Activated T-helper 1 cell treated with Interleukin-2 at 50 U/mL for 16 hours (primary cell): ENCODE measurements at places on chromosomes 4 and X.

DNA sequence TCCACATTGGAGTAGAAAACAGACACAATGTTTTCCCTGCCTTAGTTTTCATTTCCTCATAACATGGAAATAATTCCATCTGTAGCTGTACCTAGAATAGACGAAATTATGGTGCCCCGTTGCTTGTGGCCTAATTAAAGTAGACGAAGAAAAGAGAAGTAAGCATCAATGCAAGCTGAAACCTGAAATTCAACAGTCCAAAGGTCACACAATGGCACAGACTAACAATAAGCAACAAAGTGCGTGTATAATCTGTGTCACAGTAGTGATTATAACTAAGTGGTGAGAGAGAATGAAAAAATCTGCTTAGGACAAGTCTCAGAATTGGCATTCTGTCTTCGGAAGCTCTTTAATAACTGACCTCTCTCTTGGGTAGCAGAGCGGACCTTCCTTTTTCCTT lies 24.3 kb downstream of the MAGEB17 start:
- DNase-seq = no peak

DNA sequence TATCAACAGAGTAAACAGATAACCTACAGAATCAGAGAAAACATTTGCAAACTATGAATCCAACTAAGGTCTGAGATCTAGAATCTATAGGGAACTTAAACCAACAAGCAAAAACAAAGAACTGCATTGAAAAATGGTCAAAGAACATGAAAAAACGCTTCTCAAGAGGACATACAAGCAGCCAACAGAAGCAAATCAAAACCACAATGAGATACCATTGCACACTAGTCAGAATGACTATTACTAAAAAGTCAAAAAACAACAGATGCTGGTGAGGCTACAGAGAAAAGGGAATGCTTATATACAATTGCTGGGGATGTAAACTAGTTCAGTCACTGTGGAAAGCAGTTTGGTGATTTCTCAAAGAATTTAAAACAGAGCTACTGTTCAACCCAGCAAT lies 255.7 kb downstream of the TMEM47 start:
- no peak for DNase-seq

DNA sequence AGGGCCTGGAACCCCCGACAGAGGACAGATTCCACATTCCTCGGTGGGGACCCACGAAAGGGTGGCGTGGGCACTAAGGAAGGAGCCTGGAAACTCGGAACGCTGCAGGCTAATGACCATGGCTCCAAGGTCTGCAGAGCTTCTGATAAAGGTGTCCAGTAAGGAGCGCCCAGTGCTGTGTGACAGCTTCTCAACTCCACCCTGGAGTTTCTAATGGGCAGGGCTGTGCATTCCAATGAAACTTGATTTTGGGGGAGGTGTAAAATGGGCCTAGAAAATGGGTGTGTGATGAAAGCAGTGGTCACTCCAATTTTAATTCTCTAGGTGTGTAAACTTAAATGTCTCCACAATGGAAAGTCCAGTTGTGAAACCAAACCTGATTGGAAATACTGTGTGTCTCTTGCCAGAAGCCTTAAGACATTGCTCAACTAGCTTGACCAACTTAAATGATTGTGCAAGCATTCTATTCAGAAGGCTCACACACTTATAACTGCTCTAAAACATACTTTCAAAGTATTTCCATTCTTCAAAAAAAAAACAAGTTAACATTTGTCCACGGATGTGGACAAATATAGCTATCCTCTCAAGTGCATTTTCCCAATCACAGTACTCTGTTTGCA lies 52.1 kb downstream of the XAGE2 start:
- no peak for DNase-seq

GRCh38 chr4:106647451-106647850 lies 278.9 kb upstream of the GIMD1 start:
- DNase-seq = no peak

DNA sequence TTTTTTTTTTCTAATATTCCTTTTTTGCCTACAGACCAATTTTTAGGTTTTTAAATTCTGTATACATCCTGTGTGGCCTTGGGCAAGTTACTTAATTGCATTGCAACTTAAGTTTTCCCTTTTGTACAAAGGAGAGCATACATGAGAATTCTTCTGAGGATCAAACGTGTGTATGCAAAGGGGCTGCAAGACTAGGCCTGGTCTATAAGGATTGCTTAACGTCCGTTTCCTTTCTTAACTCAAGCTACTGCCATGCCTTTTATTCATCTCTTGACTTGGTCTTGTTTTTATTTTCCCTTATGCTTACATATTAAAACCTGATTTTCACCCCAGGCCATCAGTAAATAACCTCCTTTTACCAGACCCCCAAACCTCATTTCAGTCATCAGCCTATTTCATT lies 13.6 kb downstream of the RBPJ start:
- no peak for DNase-seq

DNA sequence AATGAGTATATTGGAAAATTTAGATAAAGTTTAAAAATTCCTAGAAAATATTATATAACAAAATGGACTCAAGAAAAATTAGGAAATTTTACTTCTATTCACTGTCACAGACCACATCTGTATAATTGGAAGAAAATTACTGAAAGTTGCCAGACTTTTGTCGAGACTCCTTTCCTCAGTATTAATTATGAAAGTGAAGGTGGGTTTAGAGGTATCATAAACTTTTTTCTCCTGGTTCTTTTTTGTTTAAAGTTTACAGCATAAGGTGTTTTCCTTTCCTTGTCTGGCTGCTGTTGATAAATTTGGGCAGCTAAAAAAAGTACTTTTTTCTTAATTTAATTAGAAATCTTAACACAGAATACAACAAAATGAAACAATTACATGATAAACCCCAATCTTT lies 6.7 kb upstream of the TEX13D start:
- DNase-seq = no peak

- no peak for DNase-seq
Measured at GRCh38 chr4:133143775-133144430, 5.2 kb upstream of the PCDH10 start.

DNA sequence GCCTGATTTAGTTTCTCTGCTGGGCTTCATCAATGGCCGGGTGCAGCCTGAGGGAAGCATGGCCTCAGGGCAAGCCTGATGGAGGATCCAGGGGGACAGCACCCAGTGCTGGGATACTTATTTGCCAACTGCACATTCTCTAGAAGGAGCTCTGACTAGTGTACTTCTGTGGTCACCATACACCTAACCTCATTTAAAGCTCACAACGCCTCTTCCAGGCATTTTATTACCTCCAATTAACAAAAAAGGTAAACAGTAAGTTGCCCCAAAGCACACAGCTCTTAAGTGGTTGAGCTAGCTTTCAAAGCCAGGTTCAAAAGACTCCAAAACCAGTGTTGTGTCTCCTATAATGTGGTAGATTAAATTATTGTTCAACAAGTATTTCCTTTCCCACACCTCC lies 26.8 kb upstream of the ATXN3L start:
- no peak for DNase-seq

- no peak for DNase-seq
Measured at GRCh38 chrX:20595928-20596575, 329.3 kb upstream of the RPS6KA3 start.

- no peak for DNase-seq
Measured at GRCh38 chr4:51880016-51880915, 37.3 kb downstream of the DCUN1D4 start.

DNA sequence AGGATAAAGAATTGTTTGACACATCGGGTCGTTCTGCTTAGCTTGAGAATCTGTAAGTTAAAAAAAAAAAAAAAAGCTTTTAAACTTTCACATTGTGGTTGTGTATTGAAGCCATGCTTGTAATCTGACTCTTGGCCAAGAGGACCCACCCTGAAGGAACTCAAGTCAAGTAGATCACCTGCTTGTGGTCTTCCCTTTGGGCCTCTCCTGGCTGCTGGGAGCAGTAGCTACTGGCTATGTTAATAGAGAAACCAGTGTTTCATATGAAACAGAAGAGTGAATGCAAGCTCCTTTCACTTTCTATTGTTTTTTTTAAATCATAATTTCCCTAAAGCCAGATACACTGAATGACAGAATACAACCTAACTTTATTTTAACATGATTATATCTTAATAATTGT lies 402.4 kb upstream of the NDST4 start:
- DNase-seq = no peak

DNA sequence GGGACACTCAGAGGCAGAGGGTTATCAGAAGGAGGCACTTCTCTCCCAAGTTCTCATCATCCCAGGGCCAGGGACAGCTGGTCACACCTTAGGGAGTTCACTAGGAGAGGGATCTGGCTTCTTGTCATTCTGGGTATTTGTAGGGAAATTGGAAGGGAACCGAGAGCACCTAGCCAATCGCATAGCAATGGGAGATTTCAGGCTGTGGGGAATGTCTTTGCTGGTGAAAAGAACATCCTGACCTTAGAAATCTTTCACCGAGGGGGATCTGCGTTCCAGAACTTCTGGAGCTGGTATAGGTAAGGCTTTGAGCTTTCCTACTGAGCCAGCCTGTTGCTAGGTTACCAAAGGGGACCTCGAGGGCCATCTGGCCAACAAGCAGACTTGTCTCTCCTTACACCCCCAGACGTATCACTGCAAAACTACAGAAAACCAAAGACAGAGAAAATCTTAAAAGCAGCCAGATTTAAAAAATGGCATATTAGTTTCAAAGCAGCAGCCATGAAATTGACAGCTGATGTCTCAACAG lies 6.8 kb downstream of the HTT-AS start:
- no peak for DNase-seq
